ENCODE measurements at places on chromosomes 3 and 15.

DNA sequence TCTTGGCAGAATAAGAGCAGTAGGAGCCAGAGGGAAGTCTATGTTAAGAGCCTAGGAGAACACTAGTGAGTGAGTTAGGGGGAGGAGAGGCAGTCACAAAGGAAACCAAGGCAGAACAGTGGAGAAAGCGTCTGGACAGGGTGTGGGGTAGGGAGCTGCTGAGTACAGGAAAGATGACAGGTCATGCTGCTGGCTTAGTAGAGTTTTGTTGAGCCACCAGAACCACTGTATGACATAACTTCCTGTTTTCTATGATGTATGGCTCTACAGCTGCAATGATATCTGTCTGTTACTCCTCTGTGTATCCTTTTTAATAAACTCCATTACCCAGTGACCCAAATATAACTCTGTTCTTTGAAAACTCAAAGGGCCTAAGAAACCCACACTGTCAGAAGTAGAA, 10.6 kb upstream of the STT3B start:
- DNase-seq: no peak

DNA sequence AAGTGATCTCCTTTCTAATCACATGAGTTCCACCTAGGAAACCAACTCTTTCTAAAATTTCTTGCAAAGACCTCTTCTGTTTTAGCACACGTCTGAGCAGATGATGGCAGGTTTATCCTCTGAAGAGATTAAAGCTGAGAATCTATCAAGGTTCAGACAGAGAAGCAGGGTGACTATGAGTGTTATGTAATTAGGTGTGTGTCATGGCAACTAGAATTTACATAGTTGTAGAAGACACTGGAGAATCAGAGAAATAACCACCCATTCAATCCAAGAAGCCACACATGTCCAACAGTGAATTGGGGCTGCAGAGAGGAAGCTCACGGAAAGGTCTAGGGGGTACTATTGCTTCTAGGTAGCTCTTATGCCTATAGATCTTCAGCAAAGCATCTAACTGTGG, 600.5 kb downstream of the PYDC2 start:
- DNase-seq: no peak

GRCh38 chr15:50857763-50858162, 50.7 kb upstream of the AP4E1 start:
- DNase-seq: no peak

DNA sequence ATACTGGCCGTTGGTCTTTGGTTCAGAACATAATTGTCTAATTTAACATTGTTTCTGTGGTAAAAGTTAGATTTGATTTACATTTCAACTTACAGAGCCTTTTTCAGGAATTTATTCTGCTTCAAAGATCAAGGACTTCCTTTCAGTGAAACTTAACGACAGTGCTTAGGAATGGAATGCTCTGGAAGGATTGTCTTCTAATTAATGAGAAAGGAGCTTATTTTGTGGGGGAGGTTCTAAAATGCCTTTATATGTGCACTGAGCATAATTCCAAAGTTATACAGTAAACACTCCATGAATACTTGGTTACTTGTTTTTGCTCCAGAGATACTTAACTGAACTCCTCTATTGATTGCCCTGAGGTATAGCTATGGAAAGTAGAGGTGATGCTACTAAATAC, 75.7 kb downstream of the CACNA1D start:
- DNase-seq: no peak

- DNase-seq: no peak
Measured at GRCh38 chr3:111768571-111769100, 90.4 kb upstream of the PHLDB2 start.

DNA sequence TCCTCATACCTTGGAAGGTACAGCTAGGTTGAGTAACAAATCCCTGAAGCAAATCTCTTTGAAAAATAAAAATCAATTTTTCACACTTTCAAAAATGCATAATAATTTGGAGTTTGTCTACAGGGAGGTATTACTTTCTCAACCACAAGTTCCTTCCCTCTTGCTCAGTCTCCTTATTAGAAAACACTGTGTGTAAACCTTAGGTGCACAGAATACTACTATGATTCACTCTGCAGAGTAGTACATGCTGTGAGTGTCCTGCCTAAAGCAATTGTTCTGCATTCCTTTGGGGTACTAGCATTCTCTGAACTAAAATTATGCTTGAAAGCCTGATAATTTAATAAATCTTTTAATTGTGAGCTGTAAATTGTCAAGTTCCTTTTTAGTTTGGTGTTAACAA, 115.9 kb upstream of the EPHA3 start:
- DNase-seq: no peak

DNA sequence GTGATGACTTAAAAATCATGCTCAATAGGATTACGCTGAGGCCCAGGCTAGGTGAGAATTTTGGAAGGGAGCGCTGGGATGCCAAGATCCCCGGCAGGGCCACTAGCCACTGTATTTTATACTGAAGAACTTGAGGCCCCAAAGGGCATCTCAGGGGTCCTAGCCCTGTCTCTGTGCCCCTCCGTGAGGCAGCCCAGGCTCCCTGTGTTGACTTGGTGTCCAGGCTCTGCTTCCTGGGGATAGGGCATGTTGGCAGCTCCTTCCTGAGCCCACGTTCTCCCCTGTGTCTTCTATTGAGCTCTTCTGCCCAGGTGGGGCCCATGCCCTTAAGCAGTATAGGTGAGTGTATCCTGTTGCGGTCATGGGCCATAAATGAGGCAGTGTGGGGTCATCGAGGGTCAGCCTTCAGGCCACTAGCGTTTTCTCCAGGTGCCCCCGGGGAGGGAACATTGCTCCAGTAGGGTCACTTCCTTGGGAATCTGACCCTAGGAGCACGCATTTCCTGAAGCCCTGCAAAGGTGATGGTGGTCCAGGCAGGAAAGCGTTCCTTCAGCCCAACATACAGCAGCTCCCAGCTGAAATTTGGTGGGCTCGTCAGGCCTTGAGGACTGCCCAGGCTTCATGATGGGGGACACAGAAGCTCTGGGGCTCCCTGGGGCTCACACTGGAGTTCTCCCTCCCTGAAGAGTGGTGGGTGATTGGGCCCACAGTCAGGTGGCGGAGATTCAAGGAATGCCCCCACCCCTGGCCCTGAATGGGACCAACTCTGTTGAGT, 189.4 kb downstream of the UBE3A start:
- no peak for DNase-seq

GRCh38 chr3:166499636-166500035, 662.4 kb upstream of the BCHE start:
- no peak for DNase-seq

DNA sequence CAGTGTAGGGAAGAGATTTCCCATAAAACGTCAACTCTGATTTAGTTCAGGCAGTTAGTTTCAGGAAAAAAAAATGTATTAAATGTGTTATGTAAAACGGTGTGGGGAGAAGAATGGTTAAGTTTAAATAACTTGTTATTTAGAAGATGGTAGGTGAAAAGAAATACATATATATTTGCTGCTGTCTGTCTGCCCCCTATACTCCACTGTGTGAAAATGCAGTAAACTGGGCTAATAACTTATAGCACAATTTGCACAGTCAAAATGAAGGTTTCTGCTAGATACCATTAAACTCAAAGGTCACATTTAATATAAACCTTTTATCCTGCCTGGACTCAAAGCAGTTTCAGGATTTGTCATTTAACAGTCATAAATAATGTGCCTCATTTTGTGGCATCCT, 515.0 kb downstream of the FGF12 start:
- DNase-seq: no peak

GRCh38 chr15:75153565-75154276, 48.0 kb upstream of the C15orf39 start:
- no peak for DNase-seq

- DNase-seq: no peak
Measured at GRCh38 chr3:53222183-53222901, 33.5 kb downstream of the TKT start.

GRCh38 chr3:126923895-126924294, 59.0 kb upstream of the PLXNA1 start:
- no peak for DNase-seq

DNA sequence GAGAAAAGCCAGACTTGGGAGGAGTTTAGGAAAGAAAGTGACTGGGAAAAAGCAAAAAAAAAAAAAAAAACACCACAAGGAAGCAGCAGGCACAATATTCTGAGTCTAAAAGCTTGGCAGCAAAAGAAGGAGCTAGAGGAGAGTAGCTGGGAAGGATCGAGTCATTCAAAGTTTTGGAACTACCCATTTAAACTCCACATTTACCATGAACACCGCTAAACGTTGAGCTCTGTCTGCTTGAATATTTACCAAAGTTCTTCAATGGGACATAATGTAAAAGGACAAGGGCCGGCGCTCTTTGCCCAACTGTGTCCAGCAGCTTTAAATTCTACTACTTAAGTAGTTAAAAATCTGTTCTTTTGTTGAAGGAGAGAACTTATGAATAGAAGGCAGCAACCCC, 481.9 kb downstream of the FOXP1 start:
- DNase-seq: no peak

DNA sequence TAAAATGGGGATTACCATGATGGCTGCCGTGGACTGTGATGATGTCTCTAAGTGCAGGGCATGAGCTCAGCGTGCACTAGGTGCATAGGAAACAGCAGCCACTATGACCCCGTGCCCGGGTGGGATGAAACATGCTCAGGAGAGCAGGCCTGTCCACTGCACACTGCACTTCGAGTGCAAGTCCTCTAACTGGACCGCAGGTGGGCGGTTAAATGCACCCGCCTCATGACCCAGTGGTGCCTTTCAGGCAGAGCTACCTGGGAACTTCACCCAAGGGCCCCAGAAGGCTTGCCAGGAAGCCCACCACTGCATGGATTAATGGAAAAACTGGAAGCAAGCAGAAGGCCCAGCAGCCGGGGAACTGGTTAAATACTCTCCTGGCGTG, 34.0 kb downstream of the PRKCD start:
- no peak for DNase-seq

DNA sequence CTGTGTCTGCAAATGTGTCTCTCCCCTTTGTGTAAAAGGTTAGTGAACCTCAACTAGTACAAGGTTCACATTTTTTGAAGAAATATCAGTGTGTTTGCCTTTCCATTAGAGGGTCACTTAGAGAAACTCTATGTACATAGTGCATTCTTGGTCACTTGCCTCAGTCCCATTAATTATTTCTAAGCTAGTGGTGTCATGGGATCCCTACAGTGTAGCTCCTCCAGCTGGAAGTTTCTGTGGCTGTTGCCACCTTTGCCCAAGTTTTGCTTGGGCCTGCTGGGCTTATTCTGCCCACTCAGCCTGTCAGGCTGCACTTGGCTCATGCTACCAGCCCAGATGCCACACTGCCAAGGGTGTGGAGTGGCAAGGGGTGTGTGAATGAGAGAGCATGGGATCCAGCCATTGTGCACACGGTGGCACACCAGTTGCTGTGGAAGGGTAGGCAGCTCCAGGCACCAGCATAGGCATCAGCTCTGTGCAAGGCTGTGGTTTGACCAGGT, 161.7 kb downstream of the ARPP21 start:
- no peak for DNase-seq

GRCh38 chr3:44584646-44585501, at the start of gene ZNF660:
ZNF660 (plus strand) TSS chr3:44584964; CDS start chr3:44594194, 9,230 bp downstream.
- no peak for DNase-seq

DNA sequence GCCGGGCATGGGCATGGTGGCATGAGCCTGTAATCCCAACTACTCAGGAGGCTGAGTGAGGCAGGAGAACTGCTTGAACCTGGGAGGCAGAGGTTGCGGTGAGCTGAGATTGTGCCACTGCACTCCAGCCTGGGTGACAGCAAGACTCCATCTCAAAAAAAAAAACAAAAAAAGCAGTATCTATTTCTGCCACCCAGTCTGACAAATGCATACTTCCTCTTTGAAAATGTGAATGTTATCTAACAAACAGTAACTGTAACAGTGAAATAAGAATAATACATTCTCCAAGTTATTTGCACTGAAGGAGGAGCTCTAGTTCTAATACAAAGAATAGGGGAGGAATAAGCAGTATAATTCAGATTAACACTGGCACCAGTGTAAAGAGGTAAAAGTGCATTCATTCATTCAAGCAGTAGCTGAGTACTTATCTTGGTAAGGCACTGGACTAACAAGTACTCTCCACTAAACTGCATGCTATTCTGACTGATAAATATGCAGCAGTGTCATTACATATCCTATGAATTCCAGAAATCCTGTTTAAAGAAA, 12.9 kb downstream of the VPS13C start:
- no peak for DNase-seq

DNA sequence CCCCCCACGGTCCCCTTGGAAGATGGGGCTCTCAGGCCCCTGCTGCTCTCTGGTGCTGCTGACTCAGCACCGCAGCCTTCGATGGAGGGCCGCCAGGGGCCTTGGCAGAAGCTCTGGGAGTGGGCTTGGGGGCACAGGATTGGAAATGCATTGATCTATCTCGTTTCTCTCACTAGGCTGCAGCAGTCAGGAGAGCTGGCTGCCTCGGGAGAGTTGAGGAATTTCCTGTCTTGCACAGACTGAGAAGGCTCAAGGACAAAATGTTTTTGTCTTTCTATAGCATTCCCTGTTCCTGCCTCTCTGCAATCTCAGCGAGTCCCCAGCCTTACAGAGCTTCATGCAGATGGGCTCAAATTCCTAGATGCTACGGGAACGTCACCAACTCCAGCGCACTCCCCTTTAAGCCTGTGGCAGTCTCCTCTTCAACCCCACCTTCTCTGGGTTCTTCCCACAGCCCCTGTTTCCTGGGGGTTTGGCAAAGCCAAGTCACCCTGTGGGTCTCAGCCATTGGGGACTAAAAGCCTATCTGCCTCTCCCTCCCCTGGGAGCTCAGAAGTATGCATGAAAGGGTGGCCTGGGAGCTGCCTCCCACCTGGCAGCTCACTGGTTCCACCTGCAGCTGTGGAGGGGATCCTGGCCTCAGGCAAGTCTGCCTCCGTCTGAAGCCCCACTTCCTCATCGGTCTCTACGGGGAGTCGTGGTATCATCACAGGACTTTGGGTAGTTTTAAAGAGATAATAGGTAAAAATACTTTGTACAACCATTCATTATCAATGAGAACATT, 127.4 kb upstream of the HACD2 start:
- no peak for DNase-seq

DNA sequence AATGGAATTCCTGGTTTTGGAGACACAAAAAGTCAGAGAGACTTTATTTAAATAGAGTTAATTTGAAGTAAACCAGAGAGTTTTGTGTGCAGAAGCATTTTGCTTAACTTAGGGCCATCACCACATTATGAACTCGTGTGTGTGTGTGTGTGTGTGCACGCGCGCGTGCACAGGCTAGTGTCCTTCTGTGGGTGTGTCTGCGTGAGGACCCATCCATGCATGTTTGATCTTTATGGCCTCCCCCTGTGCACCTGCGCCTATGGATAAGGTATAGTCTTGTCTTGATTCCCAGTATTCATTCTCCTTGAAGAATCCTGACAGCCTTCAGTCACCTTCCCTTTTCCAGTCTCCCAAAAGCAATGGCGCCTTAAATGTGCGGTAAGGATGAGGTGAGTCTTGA, 26.0 kb downstream of the MUC20 start:
- no peak for DNase-seq

DNA sequence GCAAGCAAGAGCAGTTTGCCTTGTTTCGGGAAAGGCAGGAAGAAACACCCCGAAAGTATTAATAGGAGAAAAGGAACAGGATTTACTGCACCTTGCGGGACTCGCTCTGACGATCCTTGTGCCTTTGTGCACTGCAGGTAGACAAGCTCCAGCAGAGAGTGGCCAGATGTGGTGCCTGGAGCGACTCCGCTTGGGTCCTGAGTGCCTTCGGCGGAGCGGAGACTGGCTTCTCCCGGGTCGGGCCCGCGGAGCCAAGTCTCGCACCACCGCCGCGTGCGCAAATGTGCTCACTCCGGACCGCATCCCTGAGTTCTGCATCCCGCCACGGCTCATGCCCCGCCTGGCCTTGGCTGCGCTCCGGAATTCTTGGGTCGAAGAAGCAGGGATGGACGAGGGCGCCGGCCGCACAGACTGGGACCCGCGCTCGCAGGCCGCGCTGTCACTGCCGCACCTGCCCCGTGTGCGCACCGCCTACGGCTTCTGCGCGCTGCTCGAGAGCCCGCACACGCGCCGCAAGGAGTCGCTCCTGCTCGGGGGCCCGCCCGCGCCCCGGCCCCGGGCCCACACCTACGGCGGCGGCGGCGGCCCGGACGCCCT, 769 bp downstream of the C2CD4A start:
- peak; percentile 8 for DNase-seq
